ENCODE measurements at places on chromosomes 1 and 21. TPM values are rescaled to one million over a fixed set of nuclear protein-coding genes. Genes with fewer than 3 reads are reported as not detected.

DNA sequence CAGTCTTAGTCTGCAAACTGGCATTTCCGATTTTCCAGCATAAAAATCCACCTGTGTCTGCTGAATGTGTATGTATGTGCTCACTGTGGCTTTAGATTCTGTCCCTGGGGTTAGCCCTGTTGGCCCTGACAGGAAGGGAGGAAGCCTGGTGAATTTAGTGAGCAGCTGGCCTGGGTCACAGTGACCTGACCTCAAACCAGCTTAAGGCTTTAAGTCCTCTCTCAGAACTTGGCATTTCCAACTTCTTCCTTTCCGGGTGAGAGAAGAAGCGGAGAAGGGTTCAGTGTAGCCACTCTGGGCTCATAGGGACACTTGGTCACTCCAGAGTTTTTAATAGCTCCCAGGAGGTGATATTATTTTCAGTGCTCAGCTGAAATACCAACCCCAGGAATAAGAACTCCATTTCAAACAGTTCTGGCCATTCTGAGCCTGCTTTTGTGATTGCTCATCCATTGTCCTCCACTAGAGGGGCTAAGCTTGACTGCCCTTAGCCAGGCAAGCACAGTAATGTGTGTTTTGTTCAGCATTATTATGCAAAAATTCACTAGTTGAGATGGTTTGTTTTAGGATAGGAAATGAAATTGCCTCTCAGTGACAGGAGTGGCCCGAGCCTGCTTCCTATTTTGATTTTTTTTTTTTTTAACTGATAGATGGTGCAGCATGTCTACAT, 2.5 kb upstream of the OLFML3 start:
- no peak overlapping the region for H3K4me3 ChIP-seq
- peaks cover 26% of the 10 kb centered on the region for H3K36me3 ChIP-seq
- peaks cover 46% of the 10 kb centered on the region for H3K4me1 ChIP-seq

- no peak overlapping the region for H3K27ac ChIP-seq
- no peak for DNase-seq
- no peak overlapping the region for H3K4me3 ChIP-seq
- H3K36me3 ChIP-seq = peaks cover 46% of the 10 kb centered on the region
- no peaks in the 10 kb centered on the region for H3K27me3 ChIP-seq
Measured at GRCh38 chr1:55180075-55180670, 35.0 kb downstream of the USP24 start.

- no peak for DNase-seq
- peak overlapping the region; percentile 21 for H3K27ac ChIP-seq
- peaks cover 16% of the 10 kb centered on the region for H3K36me3 ChIP-seq
- H3K4me1 ChIP-seq = peaks cover 28% of the 10 kb centered on the region
Measured at GRCh38 chr1:204454476-204454875, 40.1 kb downstream of the PIK3C2B start.

- DNase-seq = no peak
- no peaks in the 10 kb centered on the region for H3K36me3 ChIP-seq
- H3K4me3 ChIP-seq = no peak overlapping the region
- no peaks in the 10 kb centered on the region for H3K27me3 ChIP-seq
- H3K4me1 ChIP-seq = no peaks in the 10 kb centered on the region
Measured at GRCh38 chr1:177247623-177248176, 76.9 kb downstream of the BRINP2 start.

GRCh38 chr1:19465650-19466049, 19.7 kb downstream of the CAPZB start:
- no peak overlapping the region for H3K4me3 ChIP-seq
- no peak for DNase-seq
- peak overlapping the region; percentile 4 for H3K27ac ChIP-seq
- H3K27me3 ChIP-seq = no peaks in the 10 kb centered on the region
- peaks cover 90% of the 10 kb centered on the region for H3K4me1 ChIP-seq

DNA sequence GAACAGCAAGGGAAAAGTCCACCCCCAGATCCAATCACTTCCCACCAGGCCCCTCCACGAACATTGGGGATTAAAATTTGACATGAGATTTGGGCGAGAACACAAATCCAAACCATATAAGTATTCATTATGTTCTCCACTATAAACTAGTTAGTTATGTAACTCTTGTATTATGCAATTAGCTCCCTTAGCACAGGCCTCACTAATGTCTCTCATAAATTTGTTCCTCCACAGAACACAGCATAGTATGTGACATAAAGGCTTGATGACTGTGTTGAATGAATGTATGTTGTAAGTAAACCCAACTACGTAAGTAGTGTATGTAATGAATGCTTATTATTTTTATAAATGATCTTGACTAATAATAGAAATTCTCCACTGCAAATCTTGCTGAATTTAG, 223.3 kb upstream of the ZRANB2 start:
- no peaks in the 10 kb centered on the region for H3K4me1 ChIP-seq
- no peaks in the 10 kb centered on the region for H3K36me3 ChIP-seq
- H3K27ac ChIP-seq = no peak overlapping the region
- no peak overlapping the region for H3K4me3 ChIP-seq
- no peak for DNase-seq

DNA sequence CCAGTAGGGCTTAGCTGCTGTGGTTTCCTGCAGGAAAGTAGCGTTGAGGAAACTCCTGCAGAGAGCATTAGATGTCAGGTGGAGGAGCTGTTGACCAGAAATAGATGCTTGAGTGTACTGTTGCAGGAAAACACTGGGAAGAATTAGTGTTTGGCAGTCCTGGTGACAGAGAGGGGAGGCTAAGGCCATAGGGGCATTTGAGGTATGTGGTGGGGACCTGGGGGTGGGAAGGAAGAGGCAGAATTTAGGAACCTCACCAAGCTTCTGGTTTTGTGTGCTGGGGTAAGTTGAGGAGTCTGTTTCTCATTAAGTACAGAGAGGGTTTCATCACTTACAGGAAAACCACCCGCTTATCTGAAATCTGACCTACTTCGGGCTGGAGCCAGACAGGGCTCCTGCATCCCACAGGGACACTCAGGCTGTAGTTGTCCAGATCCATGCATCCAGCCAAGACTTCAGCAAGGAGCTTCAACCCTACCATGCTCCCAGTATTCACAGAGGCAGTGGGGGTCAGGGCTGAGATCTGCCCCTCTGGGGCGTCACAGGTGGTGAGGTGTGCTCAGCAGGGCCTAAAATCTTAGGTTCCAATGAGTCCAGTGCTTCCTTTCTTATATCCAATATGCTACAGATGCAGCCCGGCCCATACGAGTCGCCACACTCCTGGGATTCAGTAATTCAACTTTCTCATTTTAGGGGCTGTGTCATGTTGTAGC, 15.1 kb downstream of the SH2D2A start:
- no peak overlapping the region for H3K4me3 ChIP-seq
- peaks cover 32% of the 10 kb centered on the region for H3K4me1 ChIP-seq
- no peaks in the 10 kb centered on the region for H3K27me3 ChIP-seq
- DNase-seq = no peak

GRCh38 chr1:28326984-28327383, 1.9 kb upstream of the MED18 start:
- DNase-seq = no peak
- H3K27ac ChIP-seq = no peak overlapping the region
- H3K27me3 ChIP-seq = no peaks in the 10 kb centered on the region
- H3K4me3 ChIP-seq = no peak overlapping the region
- peaks cover 21% of the 10 kb centered on the region for H3K36me3 ChIP-seq
- H3K4me1 ChIP-seq = peaks cover 30% of the 10 kb centered on the region

DNA sequence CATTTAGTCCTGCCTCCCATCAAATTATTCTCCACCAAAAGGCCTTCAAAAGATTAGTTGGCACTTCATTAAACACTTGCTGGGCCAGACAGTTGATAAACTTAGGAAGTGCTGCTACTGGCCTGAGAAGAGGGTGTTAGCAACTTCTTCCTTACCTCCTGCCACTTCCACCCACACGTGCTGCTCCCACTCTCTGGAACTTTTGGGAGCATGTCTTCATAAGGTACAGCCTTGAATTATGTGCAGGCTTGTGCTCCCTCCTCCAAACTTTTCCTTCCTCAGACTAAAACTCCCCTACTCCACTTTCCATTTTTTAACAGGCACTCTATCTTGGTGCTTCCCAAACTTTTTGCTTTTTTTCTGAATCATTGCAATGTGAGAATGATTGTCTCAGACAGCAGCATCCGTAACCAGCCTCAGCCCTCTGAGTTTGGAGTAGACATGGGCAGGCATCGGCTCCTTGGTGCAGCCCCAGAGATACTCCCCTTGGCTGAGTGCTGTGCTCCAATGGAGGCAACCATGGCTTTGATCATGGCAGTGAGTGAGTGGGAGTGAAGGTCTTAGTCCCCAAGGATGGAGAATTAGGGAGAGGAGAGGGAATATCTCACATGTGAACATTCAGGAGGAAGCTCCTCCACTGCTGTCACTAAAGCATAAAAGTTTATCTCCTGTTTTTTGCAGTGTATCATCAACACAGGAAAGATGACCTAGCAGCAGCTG, 8.7 kb upstream of the LELP1 start:
- peaks cover 25% of the 10 kb centered on the region for H3K27me3 ChIP-seq
- H3K4me3 ChIP-seq = no peak overlapping the region
- no peaks in the 10 kb centered on the region for H3K4me1 ChIP-seq
- no peak for DNase-seq

- H3K36me3 ChIP-seq = no peaks in the 10 kb centered on the region
- H3K27me3 ChIP-seq = no peaks in the 10 kb centered on the region
- H3K4me3 ChIP-seq = no peak overlapping the region
- no peak overlapping the region for H3K27ac ChIP-seq
- no peak for DNase-seq
Measured at GRCh38 chr1:230145505-230145899, 78.5 kb downstream of the GALNT2 start.

- H3K27ac ChIP-seq = no peak overlapping the region
- DNase-seq = no peak
- H3K4me3 ChIP-seq = no peak overlapping the region
- no peaks in the 10 kb centered on the region for H3K4me1 ChIP-seq
- peaks cover 3% of the 10 kb centered on the region for H3K27me3 ChIP-seq
Measured at GRCh38 chr1:64387389-64388285, 82.3 kb upstream of the CACHD1 start.

FCN3 gene
- total RNA-seq = not detected

SLC44A5 gene
- total RNA-seq = 0.23 TPM

MECR gene
- total RNA-seq = 26.9 TPM
